ENCODE measurements at places on chromosomes 3 and 15.

DNA sequence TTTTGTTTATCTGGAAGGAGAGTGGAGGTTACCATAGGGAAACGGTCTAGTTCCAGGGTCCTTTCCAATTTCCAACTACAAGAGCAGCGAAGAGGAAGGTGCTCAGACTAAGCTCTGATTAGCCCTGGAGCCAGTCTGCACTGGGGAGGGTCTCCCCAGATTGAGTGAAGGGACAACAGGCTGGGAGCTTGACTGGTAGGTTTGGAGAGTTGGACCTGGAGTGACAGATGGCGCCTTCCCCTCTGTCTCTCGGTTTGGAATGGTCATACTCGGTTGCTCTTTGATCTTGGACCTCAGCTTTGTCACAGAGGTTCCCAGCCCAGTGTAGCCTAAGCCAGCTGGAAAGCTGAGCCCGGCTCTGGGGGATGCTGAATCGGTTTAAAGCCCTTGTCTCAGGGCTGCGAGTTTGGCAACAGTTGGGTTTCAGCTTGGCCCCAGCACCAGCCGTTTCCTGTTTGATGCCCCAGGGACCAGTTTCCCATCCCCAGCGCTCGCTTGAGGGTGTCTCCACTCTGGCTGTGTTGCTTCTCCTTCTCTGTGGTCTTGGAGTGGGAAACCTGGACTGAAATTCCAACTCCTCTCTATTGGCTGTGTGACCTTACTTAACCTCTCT, 53.1 kb upstream of the ULK4 start:
- no peak for DNase-seq

- DNase-seq: no peak
Observed at GRCh38 chr3:194308601-194309449, 42.3 kb downstream of the CPN2 start.

- no peak for DNase-seq
Observed at GRCh38 chr3:55486101-55486856, 827 bp downstream of the WNT5A start.

DNA sequence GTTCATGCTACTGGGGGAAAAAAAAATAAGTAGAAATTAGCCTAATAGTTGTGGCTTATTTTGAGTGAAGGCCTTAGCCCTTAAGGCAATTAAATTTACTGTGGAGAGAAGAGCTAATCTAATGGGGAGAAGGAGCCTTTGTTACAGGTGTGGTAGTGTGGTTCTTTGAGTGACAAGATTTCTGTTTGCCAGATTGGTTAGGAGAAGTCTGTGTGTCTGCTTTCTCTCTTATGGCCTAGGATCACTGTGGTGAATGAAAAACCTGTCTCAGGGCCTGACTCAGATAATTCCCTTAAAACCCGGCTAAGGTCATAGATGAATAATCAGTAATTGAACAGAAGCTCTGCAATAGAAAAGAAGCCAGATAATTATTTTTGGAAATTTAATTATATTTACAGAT, 27.0 kb downstream of the OPA1 start:
- no peak for DNase-seq

GRCh38 chr15:55741833-55742497, 987 bp downstream of the PRTG start:
- DNase-seq: no peak

- DNase-seq: peak; percentile 18
Observed at GRCh38 chr15:57527382-57528091, 64.2 kb upstream of the MYZAP start.

DNA sequence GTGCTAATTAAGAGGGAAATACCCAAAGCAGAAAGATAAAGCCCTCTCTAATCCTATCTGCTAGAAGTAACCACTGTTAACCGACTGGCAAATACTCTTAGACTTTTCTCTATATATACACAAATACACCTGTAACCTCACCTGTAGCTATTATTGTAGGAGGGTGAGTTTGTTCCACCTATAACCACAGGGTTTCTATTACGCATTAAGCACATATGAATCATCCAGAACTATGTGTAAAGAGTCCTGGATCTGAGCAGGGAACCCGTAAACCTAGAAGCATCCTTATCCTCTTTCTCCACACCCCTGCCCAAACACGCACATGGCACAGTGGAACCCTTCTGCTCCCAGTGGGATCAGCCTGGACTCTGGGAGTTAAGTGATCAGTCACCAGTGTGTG, 172.8 kb upstream of the C2CD4B start:
- DNase-seq: no peak

- no peak for DNase-seq
Observed at GRCh38 chr15:40075298-40076044, 33.2 kb downstream of the BMF start.

- DNase-seq: no peak
Observed at GRCh38 chr15:64651601-64652191, 123.7 kb downstream of the RBPMS2 start.

- DNase-seq: no peak
Observed at GRCh38 chr15:39781147-39781966, 1.3 kb downstream of the FSIP1 start.

- no peak for DNase-seq
Observed at GRCh38 chr15:92833493-92834271, 66.4 kb upstream of the CHD2 start.

GRCh38 chr3:37904601-37905000, 42.9 kb downstream of the CTDSPL start:
- no peak for DNase-seq

GRCh38 chr3:142007710-142008399, 131.4 kb downstream of the ATP1B3 start:
- DNase-seq: no peak

DNA sequence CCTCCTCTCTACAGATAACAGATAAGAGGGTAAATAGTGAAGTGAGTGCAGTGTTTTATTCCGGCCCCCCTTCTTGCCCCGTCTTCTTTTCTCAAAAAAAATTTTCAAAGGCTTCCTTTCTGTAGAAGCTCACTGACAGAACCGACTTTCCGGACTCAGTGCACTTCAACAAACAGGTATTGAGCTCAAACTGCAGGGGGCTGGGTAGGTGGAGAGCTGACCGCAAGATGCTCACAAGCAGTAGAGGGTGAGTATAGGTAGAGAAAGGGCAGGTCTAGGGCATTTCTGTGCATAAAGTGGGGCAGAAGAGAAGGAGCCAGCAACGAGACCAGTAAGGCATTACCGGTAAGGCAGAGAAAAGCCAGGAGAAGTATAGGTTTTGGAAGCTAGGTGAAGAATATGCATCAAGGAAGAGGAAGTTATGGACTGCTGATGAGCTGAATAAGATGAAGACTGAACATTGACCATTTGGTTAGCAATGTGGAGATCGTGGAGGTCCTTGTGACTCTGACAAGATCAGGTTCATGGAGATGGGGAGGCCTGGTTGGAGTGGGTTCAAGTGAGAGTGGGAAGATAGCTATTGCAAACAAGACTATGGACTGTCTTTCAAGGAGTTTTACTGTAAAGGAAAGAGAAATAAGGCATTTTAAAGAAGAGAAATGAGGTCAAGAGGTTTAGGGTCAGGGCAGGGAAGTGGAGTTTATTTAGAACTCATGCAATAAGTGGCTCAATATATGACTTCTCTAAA, 97.4 kb downstream of the ST6GAL1 start:
- no peak for DNase-seq

DNA sequence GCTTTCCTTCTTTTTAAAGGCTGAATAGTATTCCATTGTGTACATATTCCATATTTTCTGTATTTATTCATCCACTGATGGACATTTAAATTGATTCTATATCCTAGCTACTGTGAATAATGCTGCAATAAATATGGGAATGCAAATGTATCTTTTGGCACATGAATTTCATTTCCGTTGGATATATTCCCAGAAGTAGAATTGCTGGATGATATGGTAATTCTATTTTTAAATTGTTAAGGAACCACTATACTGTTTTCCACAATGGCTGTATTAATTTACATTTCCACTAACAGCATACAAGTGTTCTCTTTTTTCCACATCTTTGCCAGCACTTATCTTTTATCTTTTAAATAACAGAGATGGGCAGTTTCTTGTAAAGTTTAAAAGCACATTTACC, 302.7 kb downstream of the CTNNB1 start:
- DNase-seq: no peak

- no peak for DNase-seq
Observed at GRCh38 chr3:120263792-120264191, 21.2 kb downstream of the GPR156 start.

GRCh38 chr3:67644827-67645226, 9.6 kb downstream of the SUCLG2 start:
- no peak for DNase-seq

DNA sequence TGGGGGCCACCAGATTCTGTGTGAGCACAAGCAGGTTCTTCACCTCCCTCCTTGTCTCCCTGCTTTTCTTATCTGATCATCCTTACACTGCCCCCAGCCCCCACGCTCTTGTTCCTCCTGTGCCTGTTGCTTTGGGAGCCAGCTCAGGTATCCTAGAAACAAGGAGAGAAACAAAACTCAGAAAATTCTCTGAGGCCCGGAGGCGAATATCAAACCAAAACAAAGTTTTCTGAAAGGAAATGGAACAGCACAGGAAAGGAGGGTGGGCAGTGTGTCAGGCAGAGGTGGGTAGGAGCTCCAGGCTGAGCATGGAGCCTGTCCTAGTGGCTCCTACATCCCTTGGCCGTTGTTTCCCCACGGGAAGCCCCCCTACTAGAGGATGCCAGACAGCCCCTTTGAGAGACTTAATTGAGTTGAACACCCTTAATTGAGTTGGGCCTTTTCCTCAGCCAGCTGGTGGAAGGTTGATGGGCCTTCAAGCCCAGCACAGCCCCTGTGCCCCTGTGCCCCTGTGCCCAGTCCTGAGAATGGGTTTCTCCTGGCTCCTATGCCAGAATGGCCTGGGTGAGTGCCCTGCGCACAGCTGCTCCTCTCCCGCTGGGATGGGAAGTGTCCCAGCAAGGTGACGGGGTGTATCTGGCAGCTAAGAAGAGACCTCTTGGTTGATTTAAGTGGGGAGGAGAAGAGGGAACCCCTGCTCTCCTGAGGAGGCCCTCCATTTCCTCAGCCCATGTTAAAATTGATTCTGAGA, 22.8 kb upstream of the JMJD7 start:
- no peak for DNase-seq

GRCh38 chr3:178260887-178261565, 275.2 kb upstream of the KCNMB2 start:
- DNase-seq: no peak

DNA sequence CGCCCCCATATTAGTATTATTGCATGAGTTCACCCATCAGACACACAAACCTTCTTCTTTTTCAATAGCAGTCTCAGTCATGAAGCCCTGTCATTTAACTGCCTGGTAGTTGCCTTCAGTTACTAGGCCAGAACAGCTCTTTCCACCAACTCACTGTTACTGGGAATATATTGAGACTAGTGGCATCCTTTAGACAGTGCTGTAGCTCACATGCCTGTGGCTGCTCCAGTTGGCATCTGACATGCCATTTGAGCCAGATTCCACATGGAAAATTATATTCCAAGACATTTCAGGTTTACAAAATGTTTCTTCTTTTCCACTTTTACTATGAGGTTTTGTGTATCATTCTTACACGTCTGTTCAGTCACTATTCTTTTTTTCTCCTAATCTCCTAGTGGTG, 146.1 kb downstream of the GHSR start:
- no peak for DNase-seq

GRCh38 chr3:38646630-38647029, 2.9 kb downstream of the SCN5A start:
- no peak for DNase-seq

- no peak for DNase-seq
Observed at GRCh38 chr15:68843425-68844311, 23.0 kb upstream of the ANP32A start.

DNA sequence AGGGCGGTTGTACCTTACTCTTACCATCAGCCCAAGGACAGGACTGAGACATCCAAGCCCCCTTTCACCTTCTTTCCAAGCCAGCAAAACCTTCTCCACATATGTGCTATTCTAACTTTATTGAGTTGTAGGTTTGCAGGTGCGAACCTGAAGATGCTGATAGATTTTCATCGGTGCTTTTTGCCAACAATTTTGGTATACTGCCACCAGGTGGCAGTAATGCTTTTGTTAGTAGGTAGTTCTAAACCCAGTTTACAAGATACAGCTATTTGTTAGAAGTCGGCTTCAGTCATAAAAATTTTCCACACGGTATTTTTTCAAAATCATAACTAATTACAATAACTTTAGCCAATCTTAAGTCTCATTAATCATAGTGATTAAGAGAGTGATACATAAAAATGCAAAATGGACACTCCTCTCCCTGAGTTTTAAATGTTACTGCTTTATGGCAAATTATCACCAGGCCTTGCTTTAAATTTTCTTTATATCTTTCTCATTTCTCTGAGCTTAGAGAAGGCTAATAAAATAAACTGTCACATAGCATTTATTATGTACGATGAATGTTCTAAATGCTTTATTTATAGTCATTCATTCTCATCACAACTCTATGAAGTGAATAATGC, 636 bp downstream of the TBC1D21 start:
- no peak for DNase-seq

GRCh38 chr15:78914027-78914764, 30.6 kb downstream of the CTSH start:
- no peak for DNase-seq

GRCh38 chr3:49513494-49514124, 40.7 kb upstream of the BSN start:
- DNase-seq: no peak

- no peak for DNase-seq
Observed at GRCh38 chr15:51939216-51939615, 32.4 kb downstream of the LEO1 start.

DNA sequence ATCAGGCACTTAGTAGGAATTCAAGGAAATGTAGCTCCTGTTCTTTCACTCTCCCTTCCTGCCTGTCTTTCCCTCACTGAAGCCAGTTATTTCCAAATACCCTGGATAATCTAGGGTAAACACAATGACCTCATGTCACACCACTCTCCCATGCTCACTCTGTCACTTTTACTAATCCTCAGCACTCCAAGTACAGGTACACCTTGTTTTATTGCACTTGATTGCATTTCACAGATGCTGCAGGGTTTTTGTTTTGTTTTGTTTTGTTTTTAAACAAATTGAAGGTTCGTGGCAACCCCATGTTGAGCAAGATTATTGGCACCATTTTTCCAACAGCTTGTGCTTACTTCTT, 40.8 kb downstream of the PPM1L start:
- no peak for DNase-seq

- no peak for DNase-seq
Observed at GRCh38 chr3:24294150-24294549, 200.5 kb downstream of the THRB start.

GRCh38 chr3:63927422-63928280, 15.5 kb upstream of the SCAANT1 start:
- DNase-seq: no peak

- no peak for DNase-seq
Observed at GRCh38 chr15:58297639-58298038, 134.2 kb upstream of the LIPC start.
